ENCODE measurements at places on chromosomes 5 and 9.

DNA sequence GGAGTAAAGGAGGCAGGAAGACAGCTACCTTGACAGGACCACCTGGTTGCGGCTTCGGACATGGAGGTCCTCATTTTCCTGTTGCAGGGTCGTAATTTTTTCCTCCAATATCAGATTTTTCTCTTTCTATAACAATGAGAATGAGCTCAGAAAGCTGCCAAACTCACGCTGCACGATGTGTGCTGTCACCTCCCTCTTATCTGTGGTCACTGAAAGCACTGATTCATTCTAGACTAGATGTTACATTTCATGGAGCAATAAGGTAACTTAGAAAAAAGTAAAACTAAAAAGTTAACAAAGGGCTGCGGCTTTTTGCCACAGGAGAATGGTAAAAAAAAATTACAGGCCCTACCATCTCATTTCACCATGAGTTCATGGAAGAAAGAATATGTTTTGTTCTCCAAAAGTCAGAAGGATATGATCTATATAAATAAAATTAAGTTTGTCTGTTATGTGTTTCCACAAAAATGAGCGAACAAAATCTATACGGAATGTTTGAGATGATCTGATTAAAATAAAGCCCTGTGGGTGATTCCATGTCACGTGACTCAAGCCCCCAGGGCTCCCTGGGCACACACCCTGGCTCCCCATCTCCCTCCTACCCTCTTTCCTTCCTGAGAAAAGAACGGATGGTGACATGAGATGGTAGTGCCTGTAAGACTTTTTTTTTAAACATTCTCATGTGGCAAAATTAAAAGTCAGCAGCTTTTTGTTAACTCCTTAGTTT, 26.9 kb upstream of the ANXA6 start:
- H3K4me3 ChIP-seq, result no peak overlapping the region
- H3K4me1 ChIP-seq, result peaks cover 12% of the 10 kb centered on the region
- no peak overlapping the region for H3K27ac ChIP-seq
- no peak for DNase-seq

- H3K4me3 ChIP-seq, result no peak overlapping the region
- DNase-seq, result no peak
- H3K36me3 ChIP-seq, result peaks cover 13% of the 10 kb centered on the region
- no peak overlapping the region for H3K27ac ChIP-seq
- H3K27me3 ChIP-seq, result no peaks in the 10 kb centered on the region
Measured at GRCh38 chr5:72779520-72779919, 36.9 kb upstream of the TNPO1 start.

DNA sequence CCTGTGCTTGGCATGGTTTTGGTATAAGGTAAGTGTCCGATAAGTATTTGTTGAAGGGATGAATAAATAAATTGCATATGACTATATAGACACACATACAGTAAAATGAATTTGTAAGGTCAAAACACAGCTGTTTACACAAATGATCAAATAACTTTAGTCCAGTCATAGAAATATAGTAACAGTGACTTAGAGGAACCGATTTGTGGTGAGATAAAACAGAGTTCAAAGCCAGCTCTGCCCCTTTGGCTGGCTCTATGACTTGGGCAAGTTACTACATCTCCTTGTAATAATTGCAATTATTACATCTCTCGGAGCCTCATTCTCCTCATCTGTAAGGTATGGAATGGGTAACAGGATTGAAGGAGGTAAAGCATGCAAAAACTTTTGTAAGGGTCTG, 384.0 kb downstream of the PLK2 start:
- no peak for DNase-seq
- no peaks in the 10 kb centered on the region for H3K27me3 ChIP-seq
- H3K27ac ChIP-seq, result no peak overlapping the region
- H3K4me1 ChIP-seq, result peaks cover 39% of the 10 kb centered on the region
- H3K36me3 ChIP-seq, result no peaks in the 10 kb centered on the region

- H3K27me3 ChIP-seq, result no peaks in the 10 kb centered on the region
- DNase-seq, result no peak
- H3K4me1 ChIP-seq, result peaks cover 19% of the 10 kb centered on the region
- no peak overlapping the region for H3K27ac ChIP-seq
- H3K36me3 ChIP-seq, result peaks cover 4% of the 10 kb centered on the region
Measured at GRCh38 chr5:147487031-147487750, 22.7 kb downstream of the DPYSL3 start.

DNA sequence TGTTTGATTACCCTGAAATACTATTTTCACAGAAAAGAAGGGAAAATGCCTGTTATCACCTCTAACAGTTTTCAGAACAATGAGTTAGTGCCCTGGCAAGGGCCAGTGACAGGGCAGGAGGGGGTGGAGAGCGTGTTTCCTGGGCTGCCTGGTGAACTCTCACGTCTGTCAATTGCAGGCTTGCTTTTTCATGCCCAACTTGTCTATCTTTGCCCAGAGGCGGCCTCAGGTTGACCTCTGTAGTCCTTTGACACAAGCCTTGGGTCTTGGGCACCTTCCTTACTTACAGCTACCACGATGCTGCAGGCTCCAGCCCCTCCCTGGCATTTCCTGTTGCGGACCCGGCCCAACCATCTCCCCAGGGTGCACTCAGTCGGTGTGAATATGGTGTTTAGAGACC, 2.2 kb upstream of the CEL start:
- no peaks in the 10 kb centered on the region for H3K27me3 ChIP-seq
- no peak overlapping the region for H3K27ac ChIP-seq
- no peak for DNase-seq
- H3K36me3 ChIP-seq, result no peaks in the 10 kb centered on the region

- DNase-seq, result no peak
- peaks cover 66% of the 10 kb centered on the region for H3K4me1 ChIP-seq
- peak overlapping the region; percentile 99 for H3K4me3 ChIP-seq
- no peak overlapping the region for H3K27ac ChIP-seq
Measured at GRCh38 chr9:95513711-95514110, 3.1 kb downstream of the PTCH1 start.

DNA sequence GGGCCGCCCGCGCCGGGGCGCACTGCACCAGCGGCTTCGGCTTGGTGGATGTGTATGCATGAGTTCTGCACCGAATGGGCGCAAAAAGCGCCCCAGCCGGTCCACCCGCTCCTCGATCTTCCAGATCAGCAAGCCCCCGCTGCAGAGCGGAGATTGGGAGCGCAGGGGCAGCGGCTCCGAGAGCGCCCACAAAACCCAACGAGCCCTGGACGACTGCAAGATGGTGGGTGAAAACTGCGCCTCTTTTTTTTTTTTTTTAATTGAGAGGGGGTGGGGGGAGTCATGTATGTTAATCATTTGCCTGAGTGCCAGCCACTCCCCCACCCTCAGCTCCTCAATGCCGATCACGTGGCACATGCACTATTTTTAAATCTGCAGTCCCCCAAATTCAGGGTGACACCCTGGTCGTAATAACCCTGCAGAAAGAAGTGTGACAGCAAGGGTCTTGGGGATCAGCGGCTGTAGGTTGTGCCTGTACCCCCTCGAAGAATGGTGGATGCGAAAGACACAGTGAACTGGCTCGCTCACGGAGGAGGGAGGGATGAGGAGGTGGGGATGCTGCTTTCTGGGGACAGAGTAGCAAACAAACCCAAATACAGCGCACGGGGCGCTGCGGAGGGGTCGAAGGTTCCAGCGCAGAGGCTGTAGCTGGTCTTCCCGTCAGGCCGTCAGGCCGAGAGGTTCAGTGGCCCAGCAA, 900 bp downstream of the RGS7BP start:
- H3K27ac ChIP-seq, result peak overlapping the region; percentile 10
- peak overlapping the region; percentile 87 for H3K4me3 ChIP-seq
- H3K4me1 ChIP-seq, result peaks cover 7% of the 10 kb centered on the region
- DNase-seq, result peak; percentile 10
- peaks cover 89% of the 10 kb centered on the region for H3K27me3 ChIP-seq

GRCh38 chr5:5649641-5650040, 227.2 kb downstream of the ICE1 start:
- H3K27ac ChIP-seq, result no peak overlapping the region
- H3K4me1 ChIP-seq, result no peaks in the 10 kb centered on the region
- H3K36me3 ChIP-seq, result no peaks in the 10 kb centered on the region
- no peak overlapping the region for H3K4me3 ChIP-seq

- H3K4me1 ChIP-seq, result peaks cover 9% of the 10 kb centered on the region
- no peak overlapping the region for H3K27ac ChIP-seq
- no peak overlapping the region for H3K4me3 ChIP-seq
- no peaks in the 10 kb centered on the region for H3K27me3 ChIP-seq
- DNase-seq, result no peak
- no peaks in the 10 kb centered on the region for H3K36me3 ChIP-seq
Measured at GRCh38 chr9:82363198-82363597, 374.6 kb downstream of the SPATA31D1 start.

GRCh38 chr9:982394-983230, 6.2 kb downstream of the DMRT3 start:
- H3K4me3 ChIP-seq, result no peak overlapping the region
- H3K4me1 ChIP-seq, result no peaks in the 10 kb centered on the region
- H3K27ac ChIP-seq, result no peak overlapping the region
- H3K27me3 ChIP-seq, result peaks cover 98% of the 10 kb centered on the region
- H3K36me3 ChIP-seq, result no peaks in the 10 kb centered on the region

- no peak overlapping the region for H3K4me3 ChIP-seq
- peaks cover 73% of the 10 kb centered on the region for H3K27me3 ChIP-seq
- DNase-seq, result no peak
- peaks cover 22% of the 10 kb centered on the region for H3K4me1 ChIP-seq
Measured at GRCh38 chr5:63958654-63959053, 3.6 kb downstream of the HTR1A start.

DNA sequence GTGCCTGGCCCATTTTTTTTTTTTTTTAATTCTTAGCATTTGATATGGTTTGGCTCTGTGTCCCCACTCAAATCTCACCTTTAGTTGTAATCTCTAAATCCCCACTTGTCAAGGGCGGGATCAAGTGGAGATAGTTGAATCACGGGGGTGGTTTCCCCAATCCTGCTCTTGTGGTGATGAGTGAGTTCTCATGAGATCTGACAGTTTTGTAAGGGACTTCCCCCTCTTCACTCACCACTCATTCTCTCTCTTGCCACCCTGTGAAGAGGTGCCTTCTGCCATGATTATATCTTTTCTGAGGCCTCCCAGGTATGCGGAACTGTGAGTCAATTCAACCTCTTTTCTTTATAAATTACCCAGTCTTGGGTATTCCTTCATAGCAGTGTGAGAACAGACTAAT, 27.2 kb downstream of the NDUFAF2 start:
- H3K4me3 ChIP-seq, result no peak overlapping the region
- no peaks in the 10 kb centered on the region for H3K4me1 ChIP-seq
- peaks cover 27% of the 10 kb centered on the region for H3K36me3 ChIP-seq
- H3K27ac ChIP-seq, result no peak overlapping the region

GRCh38 chr5:168784454-168784853, 205.3 kb upstream of the PANK3 start:
- H3K27me3 ChIP-seq, result no peaks in the 10 kb centered on the region
- no peak overlapping the region for H3K4me3 ChIP-seq
- H3K36me3 ChIP-seq, result no peaks in the 10 kb centered on the region
- H3K27ac ChIP-seq, result no peak overlapping the region

GRCh38 chr5:1009359-1010180, 968 bp downstream of the NKD2 start:
- no peaks in the 10 kb centered on the region for H3K36me3 ChIP-seq
- no peak for DNase-seq
- H3K4me3 ChIP-seq, result peak overlapping the region; percentile 83
- H3K27ac ChIP-seq, result no peak overlapping the region
- H3K4me1 ChIP-seq, result peaks cover 26% of the 10 kb centered on the region

DNA sequence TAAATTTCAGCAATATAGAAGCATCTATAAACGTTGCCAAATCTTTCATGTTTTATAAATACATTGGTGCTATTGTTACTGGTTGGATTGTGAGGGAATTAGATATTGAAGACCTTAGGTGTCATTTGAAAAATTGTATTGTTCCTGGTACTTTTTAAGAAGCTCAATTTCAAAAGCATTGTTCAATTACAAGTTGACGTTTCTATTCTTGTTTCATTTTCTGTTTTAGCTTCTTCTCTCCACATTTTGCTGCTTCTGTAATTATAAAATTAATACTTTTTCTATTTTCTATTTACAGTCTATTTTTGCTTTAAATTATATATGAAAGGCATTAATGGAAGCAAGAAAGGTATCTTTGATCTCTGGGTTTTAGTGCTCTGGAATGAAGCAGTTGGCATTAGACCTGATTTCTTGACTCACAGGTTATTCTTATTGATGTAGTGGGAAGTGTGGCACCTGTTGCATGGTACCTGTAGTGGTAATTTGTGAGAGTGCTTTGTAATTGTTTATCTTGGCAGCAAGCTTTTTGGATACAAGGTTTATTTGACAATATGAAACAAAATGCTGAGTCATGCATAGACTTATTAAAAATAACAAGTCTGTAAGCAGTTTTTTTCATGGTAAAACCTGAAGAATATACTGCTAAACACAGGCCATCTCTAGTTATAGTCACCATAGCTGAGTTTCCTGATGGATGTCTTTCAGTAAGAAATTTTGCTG, 13.2 kb downstream of the MACIR start:
- DNase-seq, result no peak
- H3K36me3 ChIP-seq, result peaks cover 17% of the 10 kb centered on the region
- no peaks in the 10 kb centered on the region for H3K27me3 ChIP-seq
- no peak overlapping the region for H3K4me3 ChIP-seq

DNA sequence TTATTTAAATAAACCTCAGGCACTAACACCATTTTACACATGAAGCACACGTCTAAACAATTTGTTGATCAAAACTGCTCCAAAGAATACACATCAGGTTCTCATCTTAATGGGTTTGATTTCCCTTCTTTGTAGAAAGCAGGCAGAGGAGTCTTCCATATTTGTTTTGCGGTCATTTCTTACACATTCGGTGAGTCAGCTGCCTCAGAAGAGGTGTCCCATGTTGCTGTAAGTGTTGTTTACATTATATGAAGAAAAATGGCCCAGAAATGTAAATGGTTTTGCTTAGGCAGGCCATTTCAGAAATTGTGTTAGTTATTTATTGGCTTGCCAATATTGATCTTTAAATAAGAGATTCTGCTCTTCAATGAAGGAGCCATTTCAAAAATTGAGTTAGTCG, 325.8 kb downstream of the TENT4A start:
- DNase-seq, result no peak
- no peaks in the 10 kb centered on the region for H3K4me1 ChIP-seq
- H3K27ac ChIP-seq, result no peak overlapping the region
- H3K4me3 ChIP-seq, result no peak overlapping the region
- no peaks in the 10 kb centered on the region for H3K36me3 ChIP-seq

GRCh38 chr5:152542741-152543140, 137.7 kb upstream of the NMUR2 start:
- peaks cover 34% of the 10 kb centered on the region for H3K27me3 ChIP-seq
- DNase-seq, result peak; percentile 18
- no peak overlapping the region for H3K27ac ChIP-seq
- H3K36me3 ChIP-seq, result no peaks in the 10 kb centered on the region
- H3K4me1 ChIP-seq, result no peaks in the 10 kb centered on the region

Data from neural crest cell (in vitro differentiated cells).